ENCODE measurements at places on chromosomes 11 and 22.
A peak's percentile ranks its signal among the peaks of the same experiment; 100 is the strongest.

DNA sequence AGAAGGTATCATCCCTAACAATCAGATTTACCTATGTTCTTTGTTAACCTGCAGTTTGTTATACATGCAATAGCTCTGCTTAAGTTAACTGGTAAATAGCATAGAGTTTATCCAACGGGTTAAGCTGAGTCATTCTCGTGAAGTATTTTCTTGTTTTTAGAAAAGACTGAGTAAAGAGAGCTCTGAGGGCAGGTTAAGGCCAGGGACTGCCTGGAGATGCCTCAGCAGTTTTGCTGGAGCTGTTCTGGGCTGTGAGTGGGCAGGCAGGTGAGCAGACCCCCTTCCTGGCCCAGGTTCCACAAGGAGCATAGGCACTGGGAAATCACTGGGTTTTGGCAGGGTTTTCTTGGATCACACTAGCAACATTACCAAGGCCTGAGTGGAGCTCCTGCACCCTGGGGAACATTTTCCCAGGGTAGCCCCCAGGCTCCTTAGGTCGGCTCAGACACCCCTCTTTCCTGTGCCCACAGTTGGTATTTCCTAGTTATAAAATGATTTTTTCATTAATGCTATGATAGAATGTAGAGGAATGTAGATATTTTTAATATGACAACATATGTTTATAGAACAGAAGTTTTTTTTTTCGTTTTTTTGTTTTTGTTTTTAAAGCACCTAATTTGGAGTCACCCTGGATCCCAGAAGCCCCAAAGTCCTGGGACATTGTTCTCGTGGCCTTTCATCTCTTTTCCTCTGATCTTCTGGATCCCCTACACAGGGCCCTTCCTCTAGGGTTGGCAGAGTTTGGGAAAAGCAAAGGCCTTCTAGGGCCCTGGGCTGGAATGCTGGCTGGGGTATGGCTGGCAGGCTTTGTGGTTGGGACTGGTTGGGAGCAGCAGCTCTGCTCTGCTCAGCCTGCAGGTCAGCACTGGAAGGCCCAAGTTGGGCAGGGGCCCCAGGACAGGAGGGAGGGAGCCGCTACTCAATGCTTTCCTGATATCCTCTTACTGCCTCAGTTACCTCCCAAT is 26.7 kb downstream of the IRAG1 start:
- DNase-seq: no peak

DNA sequence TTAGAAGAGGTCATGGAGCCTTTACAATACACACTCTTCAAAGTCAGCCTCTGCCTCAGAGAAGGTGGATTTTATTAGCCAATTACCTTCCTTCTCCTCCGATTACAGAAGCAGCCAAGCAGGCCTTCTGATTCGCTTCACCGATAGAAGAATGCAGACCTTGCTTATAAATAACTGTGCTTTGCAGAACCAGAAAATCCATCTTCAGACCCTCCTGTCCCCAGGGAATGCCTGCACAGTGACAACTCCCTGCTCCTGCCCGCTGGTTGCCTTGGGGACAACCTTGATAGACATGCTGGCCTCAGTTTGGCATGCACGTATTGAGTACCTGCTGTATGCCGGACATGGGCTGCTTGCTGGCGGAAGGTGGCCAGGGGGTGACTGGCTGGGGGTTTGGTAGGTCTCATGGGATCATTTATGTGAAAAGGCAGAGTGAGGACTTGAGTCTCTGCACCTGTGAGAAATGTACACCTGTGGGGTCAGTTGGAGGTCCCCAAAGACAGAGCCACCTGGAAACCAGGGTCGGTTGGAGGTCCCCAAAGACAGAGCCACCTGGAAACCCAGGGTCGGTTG is 1238.7 kb downstream of the BRD1 start:
- no peak for DNase-seq

DNA sequence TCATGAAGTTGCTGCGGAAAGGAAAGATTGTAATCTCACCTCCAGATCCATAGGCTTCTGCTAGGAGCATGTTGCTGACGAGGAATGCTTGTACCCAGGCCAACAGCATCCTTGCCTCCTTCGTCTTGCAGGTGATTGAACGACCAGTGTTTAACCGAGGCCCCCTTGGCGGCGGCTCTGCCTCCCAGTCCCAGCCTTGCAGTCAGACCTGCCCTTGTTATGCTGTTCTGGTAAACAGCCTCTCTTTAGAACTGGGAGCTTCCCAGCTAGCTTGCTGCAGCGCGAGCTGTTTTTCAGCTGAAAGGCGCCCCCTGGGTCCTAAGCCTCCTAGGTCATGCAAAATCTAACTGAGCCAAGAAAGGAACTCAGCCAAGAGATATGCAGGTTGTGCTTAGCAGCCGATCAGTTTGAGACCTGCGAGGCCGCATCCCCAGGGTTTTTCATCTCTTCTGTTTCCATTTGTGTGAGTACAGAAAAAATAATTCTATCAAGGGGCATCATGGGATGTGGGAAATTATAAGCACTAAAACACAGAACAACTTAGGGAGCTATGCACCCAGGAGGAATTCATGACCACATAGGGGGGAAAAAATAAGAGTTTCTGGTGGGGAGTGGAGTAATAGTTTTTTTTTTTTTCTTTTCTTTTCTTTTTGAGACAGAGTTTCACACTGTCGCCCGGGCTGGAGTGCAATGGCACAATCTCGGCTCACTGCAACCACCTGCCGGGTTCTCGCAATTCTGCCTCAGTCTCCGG is at the start of gene PIK3IP1:
TSS of gene PIK3IP1 (minus strand) at position 253 of the 754 bp plus-strand sequence. CDS start at position 109, 144 bp downstream.
- DNase-seq: peak; percentile 51

- peak; percentile 52 for DNase-seq
Observed at GRCh38 chr11:1064167-1064566, 10.5 kb upstream of the MUC2 start.

Measured in A172 (cell line).